ENCODE measurements at places on chromosomes 7 and 10. TPM values are rescaled to one million over a fixed set of nuclear protein-coding genes. Genes with fewer than 3 reads are reported as not detected.

- no peak for DNase-seq
These were observed 27.1 kb upstream of the PRKCQ start for GRCh38 chr10:6607182-6607581.

DNA sequence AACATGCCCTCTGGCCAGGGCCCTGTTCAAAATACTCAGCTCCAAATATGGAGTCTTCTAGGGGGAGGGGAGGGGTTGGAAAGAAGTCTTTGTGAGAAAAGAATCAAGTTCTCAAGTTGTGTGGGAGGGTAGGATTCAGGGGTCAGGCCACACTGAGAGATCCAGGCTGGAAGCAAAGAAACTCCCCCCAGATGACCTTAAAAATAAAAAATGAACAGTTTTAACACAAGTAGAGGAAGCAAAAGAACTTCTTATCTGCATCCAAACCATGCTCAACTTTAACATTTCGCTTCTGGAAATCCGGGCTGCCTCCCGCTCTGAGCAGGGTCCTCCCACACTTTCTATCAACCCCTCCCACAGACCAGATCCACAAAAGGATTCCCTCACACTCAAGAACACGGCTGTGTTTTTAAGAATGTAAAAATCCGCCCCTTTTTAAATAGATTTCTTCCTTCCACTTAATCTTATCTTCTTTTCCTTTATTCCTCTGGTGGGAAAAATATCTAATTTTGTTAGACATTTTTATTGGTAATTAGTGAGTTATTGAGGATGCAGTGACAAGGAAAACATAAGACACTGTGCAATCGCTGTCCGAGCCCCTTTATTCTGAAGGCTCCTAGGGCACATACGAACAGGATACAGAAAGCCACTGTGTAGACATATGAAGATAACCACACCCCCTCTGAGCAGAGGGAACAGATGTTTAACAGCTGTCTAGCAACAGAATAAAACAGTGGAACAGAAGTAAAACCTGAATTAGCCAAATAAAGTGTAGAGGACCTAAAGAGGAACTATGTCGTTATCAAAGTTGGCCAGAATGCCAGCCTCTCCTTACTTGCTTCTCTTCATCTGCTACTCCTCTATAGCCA lies 43.8 kb downstream of the CYTH3 start:
- DNase-seq, result no peak

Gene FXYD4
- not detected for total RNA-seq

- no peak for DNase-seq
These were observed 200.8 kb upstream of the PPP2R2D start for GRCh38 chr10:131700032-131700431.

GRCh38 chr10:43153901-43154300 lies 15.7 kb downstream of the CSGALNACT2 start:
- DNase-seq, result no peak

GRCh38 chr7:128939861-128940410 lies 2.2 kb downstream of the IRF5 start:
- no peak for DNase-seq

DNA sequence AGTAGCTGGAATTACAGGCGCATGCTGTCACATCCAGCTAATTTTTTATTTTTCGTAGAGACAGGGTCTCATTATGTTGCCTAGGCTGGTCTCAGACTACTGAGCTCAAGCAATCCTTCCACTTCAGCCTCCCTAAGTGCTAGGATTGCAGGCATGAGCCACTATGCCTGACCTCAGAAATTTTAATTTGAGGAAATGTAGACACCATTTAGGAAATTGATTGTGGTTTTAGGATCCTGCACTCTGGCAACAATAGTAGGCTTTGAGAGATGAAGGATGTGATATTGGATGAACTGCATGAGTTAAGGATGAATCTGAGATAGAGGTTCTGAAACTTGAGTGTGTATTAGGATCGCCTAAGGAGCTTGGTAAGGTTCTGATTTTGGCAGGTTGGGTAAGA lies 66.5 kb downstream of the PPP1R9A start:
- peak; percentile 25 for DNase-seq

DNA sequence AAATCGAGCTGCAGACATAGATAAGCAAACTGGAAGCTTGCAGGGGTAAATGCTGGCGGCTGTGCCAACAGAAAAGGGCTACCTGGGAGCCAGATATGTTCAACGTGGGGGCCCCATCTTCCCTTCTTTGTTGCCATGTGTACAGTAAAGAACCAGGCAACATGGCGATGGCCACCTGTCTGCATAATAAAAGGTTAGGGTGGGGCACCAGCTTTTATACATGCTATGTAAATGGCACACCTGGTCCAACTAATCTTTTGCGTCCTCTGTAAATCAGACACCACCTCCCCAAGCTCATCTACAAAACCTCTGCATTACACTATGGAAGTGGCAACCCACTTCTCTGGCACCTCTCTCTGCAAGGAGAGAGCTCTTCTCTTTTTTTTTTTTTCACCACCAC lies 13.9 kb downstream of the BUD31 start:
- no peak for DNase-seq

DNA sequence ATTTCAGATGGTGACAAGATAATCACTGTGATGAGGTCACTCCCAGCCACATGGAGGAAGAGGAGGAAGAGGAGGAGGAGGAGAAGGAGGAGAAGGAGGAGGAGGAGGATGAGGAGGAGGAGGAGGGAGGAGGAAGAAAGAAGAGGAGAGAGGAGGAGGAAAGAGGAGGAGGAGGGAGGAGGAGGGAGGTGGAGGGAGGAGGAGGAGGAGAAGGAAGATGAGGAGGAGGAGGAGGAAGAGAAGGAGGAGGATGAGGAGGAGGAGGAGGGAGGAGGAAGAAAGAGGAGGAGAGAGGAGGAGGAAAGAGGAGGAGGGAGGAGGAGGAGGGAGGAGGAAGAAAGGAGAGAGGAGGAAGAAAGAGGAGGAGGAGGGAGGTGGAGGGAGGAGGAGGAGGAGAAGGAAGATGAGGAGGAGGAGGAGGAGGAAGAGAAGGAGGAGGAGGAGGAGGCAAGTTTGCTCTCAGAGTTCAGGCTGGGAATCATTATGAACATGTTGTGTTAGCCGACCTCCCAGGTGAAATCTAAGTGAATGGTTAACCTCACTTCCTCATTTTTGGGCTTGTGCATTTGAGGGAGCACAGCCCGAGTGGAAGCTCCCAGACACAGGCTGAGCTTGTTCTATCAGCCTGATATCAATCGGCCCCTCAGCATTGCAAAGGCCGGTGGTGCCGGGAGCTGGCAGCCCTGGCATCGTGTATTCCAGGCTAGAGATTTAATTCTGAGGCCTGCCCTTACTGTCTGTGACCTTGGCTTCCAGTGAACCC lies 236.2 kb upstream of the PITRM1 start:
- no peak for DNase-seq

- peak; percentile 70 for DNase-seq
These were observed 88.1 kb downstream of the GSAP start for GRCh38 chr7:77327932-77328628.

DNA sequence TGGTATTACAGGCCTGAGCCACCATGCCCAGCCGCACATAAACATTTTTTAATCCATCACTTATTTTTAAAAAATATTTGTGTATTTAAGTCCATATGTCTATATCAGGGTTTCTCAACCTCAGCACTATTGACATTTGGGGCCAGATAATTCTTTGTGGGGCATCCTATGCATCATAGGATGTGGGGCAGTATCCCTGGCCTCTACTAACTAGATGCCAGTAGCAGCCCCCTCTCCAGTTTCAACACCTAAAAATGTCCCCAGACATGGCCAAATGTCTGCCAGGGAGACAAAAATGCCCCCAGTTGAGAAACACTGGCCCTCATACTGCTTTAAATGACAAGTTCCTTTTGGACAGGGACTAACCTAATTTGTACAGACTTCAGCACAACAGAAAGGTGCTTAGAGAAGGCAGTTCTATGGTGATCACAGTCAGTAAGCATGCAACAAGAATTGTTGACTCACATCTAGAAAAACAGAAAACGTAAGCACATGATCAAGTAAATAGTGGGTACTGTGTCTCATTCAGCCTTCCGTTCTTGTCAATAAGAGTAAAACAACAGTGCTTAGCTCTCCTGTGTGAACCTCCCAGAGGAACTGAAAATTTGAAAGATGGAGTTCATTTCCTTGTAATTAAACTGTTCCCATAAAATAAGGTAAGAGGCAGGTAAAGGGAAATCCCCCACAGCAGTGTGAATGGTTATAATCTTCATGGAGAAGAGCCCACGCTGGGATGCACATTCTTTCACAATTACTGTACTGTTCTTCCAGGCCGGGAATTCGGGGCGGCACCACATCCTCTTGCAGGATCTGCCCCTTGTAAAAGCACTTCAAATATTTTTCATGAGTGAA lies 17.3 kb upstream of the ADRB1 start:
- peak; percentile 85 for DNase-seq

Gene NPSR1
- not detected for total RNA-seq

Gene LRRC72
- total RNA-seq, result not detected

Gene HOXA7
- total RNA-seq, result not detected

Gene MKX
- not detected for total RNA-seq

Gene SLIT1
- not detected for total RNA-seq

Gene LRWD1
- total RNA-seq, result 49.3 TPM

DNA sequence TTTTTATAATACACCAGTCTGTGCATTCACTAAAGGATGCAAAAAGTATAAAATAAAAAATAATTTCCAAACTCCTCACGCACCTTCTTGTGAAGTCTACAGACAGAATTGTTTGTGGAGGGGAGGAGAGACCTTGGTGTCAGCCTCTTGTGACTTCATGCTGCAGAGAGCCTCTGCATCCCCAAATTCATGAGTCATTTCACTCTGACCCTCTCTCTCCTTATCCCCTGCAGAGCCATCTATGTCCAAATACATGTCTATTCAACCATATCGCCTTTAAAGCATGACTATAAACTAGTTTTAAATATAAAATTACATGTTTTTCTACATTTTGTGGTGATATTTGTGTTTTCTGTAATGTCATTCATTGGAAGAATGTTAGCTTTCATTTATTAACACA lies 6.0 kb downstream of the CREB5 start:
- DNase-seq, result no peak

DNA sequence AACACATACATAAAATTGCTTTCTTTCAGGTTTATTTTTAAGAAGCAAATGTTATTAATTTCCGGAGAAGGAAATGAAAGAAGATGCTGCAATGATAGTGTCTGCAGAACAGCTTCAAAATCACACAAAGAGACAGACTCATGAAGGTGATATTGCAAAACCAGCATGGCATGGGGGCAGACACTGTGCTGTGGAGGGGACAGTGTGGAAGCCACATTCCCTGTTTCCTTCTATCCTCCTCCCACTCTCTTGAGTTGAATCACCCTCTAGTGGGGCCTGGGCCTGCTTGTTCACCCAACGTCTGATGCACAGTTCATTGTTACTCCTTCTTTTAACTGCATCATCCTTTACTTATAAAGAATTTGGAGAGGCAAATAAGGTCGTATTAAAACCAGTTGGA lies 104.0 kb upstream of the INSIG1 start:
- DNase-seq, result no peak

DNA sequence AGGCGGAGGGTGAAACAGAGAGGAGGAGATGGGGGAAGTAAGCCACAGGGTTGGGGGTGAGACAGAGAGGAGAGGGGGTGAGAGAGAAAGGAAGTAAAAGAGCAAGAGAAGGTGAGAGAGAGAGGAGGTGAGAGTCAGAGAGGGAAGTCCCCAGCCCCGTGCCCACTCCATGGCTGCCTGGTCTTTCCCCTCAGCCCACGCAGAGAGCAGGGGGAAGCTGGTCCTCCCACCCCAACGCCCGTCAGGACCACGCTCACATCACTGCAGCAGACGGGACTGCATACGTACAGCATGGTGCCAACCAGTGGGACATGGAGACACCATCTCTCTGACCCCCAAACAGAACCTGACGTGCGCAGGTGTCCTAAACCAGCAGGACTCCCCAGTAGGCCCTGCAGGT lies 12.1 kb upstream of the PDGFA start:
- no peak for DNase-seq

DNA sequence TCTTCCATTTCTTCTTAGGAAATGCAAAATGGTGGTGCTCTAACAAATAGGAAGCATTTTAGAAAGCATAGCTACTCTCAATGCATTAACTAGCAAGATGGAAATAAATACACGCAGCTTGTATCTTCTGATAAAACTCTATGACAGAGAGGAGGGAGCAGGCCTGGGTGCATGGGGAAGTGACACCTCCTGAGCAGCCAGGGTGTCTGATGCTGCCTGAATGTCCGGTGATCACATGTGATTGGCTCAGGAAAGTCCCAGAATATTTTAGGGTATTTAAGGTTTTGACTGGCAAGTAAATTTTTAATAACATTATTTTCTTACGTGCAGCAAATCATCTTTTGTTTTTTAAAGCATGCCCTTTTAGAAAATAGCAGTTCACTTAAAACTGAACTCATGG lies 261.0 kb upstream of the KLF6 start:
- no peak for DNase-seq

- no peak for DNase-seq
These were observed 81.0 kb downstream of the SAMD9 start for GRCh38 chr7:93036807-93037206.

Gene CPA2
- total RNA-seq, result not detected

- DNase-seq, result no peak
These were observed 11.1 kb downstream of the KCTD7 start for GRCh38 chr7:66639773-66640172.

Gene CRHR2
- not detected for total RNA-seq

Gene PIP
- total RNA-seq, result not detected

Gene EGFR
- 34.5 TPM for total RNA-seq

Gene C7orf25
- 9.0 TPM for total RNA-seq

GRCh38 chr7:102045681-102046372 lies 228.4 kb downstream of the CUX1 start:
- no peak for DNase-seq

- peak; percentile 52 for DNase-seq
These were observed 938.9 kb downstream of the NRG3 start for GRCh38 chr10:82813856-82814255.

DNA sequence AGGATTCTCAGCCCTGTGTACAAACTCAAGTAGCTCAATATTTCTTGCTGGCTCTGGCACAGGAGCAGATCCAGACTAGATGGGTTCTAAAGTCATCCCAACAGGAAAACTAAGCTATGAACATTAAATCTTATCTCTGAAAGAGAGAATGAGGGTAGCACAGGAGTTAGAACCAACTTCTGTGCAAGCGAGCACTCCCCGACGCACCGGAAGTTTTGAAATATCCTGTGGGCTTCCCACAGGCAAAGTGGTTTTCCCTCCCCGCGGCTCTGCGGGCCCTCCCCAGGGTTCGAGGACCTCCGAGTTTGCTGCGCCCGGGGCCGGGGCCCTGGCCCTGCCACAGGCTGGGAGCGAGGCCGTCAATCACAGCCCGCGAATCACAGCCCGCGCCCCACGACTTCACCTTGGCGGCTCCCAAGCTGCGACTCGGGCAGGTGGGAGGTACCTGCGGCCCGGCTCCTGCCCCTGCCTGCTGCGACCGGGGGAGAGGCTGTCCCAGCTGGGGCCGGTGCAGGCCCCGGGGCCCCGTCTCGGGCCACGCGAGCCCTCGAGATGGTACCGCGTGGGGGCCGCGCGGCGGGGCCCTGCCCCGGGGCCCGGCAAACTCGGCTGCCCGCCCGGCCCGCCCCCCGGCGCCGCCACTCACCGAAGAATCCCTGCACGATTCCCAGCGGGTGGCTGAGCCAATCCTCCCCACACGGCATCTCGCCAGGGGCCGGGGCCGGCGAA lies 598 bp downstream of the MCMBP start:
- peak; percentile 44 for DNase-seq

Gene ABI1
- total RNA-seq, result 32.4 TPM

Data from HT1080 (cell line).